Fibroblast of skin of abdomen (primary cell): ENCODE measurements at places on chromosomes 11 and 22.

- no peak for DNase-seq
Measured at GRCh38 chr11:42085736-42086135, 626.3 kb upstream of the LRRC4C start.

DNA sequence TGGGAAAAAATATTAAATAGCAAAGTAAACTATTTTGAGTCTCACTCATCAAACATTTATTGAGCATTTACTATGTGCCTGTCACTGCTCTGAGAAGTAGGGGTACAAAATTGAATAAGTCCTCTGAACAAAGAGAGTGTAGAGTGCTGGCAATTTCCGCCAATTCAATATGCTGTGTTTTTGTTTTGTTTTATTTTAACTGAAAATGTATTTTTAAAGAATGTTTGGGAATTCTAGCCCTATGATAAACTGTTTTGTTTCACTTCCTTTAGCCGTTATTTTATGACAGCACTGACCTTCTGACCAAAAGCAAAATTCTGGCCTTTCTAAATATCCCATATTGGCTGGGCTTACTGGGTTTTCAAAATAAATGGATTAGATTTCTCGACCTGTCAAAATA is 64.7 kb upstream of the LMO2 start:
- no peak for DNase-seq

- no peak for DNase-seq
Measured at GRCh38 chr11:74437441-74438042, 29.8 kb downstream of the KCNE3 start.

DNA sequence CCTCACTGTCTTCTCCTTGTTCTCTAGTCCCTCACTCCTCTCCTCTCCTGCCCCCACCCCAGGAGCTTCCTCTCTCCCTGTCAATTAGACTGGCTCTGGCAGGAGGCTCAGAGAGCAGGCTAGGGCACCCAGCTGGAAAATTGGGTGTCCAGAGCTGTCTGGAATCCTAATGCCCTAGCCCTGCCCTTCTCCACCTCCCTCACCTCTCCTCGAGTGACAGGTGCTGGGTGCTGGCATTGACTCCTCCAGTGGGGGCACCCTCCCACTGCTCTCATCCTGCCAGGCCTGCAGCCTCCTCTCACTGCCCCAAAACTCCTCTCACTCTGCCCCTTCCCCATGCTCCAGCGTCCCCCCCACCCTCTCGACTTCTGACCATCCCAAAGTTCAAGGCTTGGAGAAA is 68.9 kb downstream of the CYTH4 start:
- no peak for DNase-seq

DNA sequence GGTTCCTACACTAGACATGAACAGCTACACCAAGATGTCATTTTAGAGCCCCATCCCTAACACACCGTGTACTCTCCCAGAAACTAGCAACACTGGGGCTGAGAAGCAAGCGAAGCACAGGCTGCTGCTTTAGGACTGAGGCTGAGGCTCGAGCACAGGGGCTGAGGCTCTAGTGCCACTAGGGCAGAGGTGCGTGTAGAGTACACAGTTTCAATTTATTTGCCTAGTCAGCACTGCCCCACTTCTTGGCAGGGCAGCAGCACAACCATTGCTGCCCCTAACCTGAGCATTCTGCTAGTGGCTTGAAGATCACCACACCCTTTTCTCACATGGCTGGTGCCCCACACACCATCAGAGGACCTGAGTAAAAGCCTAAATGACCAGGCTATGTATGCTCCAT is 713.2 kb downstream of the LRRC4C start:
- DNase-seq, result no peak

- DNase-seq, result peak; percentile 27
Measured at GRCh38 chr11:11583801-11584529, 37.8 kb downstream of the GALNT18 start.

GRCh38 chr11:122981388-122982264 is at the start of gene BSX:
TSS of gene BSX (minus strand) at chr11:122981834. CDS start at chr11:122981671, 163 bp downstream.
- DNase-seq, result peak; percentile 45

DNA sequence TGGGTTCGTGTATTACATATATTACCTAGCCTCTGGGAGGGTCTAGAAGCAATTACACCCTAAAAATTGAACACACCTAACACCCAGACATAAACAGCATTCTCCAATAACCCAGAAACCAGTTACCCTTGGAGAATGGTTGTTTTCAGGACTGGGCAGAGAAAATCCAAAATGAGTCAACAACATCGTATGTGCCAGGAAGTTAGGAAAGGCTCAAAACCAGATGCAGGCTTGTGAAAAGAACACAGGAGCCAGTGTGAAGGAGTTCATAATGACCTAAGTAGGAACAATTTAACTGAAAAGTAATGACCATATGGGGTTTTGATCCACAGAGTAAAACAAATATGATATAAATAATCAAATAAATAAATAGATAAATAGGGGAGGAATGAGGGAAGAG is 5.1 kb upstream of the CLPB start:
- DNase-seq, result peak; percentile 53

GRCh38 chr11:3030289-3031070 is 26.7 kb downstream of the CARS1 start:
- no peak for DNase-seq

GRCh38 chr11:8167796-8168195 is 1.0 kb downstream of the RIC3 start:
- peak; percentile 1 for DNase-seq

DNA sequence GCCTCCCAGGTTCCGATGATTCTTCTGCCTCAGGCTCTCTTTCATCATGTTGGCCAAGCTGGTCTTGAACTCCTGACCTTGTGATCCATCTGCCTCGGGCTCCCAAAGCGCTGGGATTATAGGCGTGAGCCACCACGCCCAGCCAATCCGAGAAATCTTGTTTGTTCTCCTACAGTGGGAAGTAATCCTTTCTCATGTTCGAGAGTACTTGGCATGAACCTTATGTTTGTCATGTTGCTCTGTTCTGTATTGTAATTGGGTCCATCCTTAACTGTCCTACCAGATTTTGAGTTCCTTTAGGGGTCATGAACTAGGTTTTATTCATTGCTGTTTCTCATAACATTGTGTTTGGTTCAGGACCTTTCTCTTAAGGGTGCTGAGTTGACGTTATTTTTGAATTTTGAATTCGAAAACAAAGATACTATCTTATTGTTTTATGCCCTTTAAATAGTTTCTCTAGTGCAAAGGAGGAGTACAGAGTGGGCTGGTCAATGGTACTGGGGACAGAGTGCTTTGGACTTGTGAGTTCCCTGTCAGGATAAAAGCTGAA is 113.4 kb upstream of the RRM1 start:
- no peak for DNase-seq

GRCh38 chr11:8932564-8933180 is at the start of gene C11orf16:
TSS of gene C11orf16 (minus strand) at chr11:8932947. CDS start at chr11:8932308, 639 bp downstream.
- no peak for DNase-seq

- no peak for DNase-seq
Measured at GRCh38 chr11:73147771-73148681, 5.9 kb upstream of the FCHSD2 start.

- DNase-seq, result no peak
Measured at GRCh38 chr11:116778556-116778955, 5.8 kb upstream of the BUD13 start.

DNA sequence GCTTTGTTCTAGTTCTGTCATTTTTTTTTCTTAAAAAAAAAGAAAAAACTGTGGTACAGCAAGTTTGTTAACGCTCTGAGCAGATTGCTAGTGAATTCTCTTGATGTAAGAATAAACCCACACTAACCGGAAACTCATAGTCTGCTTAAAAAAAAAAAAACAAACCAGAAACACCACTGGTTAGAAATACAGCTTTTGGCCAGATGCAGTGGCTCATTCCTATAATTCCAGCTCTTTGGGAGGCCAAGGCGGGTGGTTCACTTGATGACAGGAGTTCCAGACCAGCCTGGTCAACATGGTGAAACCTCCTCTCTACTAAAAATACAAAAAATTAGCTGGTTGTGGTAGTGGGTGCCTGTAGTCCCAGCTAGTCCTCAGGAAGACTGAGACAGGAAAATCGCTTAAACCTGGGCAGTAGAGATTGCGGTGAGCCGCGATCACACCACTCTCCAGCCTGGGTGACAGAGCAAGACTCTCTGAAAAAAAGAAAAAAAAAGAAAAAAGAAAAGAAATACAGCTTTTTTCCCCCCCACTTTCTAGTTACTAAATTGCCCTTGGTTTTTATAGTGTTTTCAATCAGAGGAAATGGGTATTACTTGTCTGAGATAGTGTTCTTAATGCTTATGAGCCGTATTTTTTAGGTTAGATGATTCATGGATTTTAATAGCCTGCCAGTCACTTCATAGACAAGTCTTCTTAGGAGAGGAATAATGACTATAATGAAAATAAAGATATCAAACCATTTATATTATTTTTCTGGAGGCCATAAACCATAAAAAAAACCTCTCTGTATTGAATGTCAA is 222.8 kb downstream of the DDX10 start:
- peak; percentile 96 for DNase-seq

GRCh38 chr11:59271247-59271755 is 58.6 kb upstream of the MPEG1 start:
- DNase-seq, result no peak

DNA sequence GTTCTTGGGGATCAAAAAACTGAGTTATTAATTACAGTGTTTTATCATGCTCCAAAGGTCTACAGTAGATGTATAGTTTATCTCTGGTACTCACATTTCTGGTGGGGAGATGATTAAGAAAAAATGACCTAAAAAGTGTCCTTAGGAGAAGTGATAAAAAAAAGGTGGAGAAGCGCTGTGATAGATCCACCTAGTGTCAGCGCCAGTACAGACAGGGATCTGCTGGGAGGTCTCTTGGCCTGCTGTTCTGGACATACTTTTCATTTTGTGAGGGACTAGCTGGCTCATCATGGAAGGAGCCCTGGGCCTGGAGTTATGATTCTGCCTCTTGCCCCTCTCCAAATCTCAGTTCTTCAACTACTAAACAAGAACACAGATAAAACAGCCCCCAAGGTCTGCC is 2.9 kb downstream of the ELF5 start:
- no peak for DNase-seq

- no peak for DNase-seq
Measured at GRCh38 chr11:69938206-69938605, 119.0 kb upstream of the FGF3 start.

GRCh38 chr11:104122836-104123235 is 41.1 kb downstream of the PDGFD start:
- DNase-seq, result no peak

DNA sequence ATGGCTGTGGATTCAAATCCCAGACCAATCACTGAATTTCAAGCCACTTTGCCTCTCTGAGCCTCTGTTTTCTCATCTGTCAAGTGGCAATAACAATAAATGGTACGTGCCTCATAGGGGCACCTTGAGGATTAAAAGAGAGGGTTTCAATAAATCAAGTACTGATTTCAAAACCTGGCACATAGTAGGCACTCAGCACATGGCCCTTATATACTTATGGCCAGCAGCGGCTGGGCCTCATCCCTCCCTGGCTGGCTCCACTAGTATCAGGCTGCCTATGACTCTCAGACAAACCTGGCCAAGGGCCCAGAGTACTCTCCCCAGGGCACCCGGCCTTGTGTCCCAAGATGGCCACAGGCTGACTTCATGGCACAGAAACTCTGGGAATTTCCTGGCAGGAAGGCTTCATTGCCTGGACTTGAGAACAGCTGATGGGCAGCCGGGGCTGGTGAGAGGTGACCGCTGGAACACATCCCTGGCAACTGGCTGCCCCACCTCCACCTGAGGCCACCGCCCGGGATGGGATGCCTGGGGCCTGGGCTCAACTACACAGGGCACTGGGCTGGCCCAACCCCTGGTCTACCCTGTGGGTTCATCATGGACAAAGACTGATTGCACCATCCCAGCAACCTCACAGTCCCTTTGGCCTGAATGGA is 3.4 kb downstream of the FADS3 start:
- DNase-seq, result peak; percentile 66

GRCh38 chr11:61954106-61954850 is 4.1 kb downstream of the BEST1 start:
- peak; percentile 78 for DNase-seq

DNA sequence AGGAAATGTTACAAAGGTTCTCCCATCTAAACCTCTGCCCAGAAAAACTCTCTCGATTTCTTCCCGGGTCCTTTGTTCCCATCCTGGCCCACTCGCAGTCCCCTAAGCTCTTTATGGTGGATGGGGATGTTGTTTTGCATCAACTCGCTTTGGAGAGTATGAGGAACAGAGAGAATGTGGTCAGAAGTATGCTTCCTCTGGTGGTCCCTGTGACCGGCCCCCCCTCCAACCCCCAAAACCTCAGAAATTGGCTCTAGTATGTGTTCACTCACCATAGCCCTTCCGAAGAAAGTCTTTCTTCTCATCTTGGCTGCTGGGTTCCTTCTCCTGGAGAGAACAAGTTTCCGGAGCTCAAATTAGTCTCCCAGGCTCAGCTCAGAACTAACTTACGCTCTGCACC is 54.4 kb downstream of the GRAMD1B start:
- DNase-seq, result no peak

GRCh38 chr11:122979815-122980595 is 1.6 kb downstream of the BSX start:
- no peak for DNase-seq

DNA sequence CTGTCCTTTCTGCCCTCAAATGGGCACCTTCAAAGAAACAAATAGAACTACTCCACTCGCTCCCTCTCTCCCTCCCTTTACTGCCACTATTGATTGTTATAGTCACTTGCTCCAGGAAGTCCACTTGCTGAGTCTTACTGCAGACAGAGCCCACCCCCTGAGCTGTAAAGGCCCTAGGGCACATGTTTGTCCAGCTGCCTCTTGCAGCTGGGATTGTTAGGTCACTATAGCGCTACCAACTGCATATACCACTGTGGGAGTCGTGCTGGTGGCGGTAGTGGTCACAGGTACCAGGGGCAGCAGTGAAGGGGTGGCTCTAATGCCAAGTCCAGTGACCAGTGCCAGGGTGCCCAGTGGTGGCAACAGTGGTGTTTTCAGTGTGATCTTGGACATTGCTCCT is 4.4 kb upstream of the SREBF2 start:
- no peak for DNase-seq

GRCh38 chr22:28043266-28043665 is 124.2 kb upstream of the PITPNB start:
- peak; percentile 35 for DNase-seq

GRCh38 chr22:43387815-43388214 is 24.0 kb upstream of the MPPED1 start:
- DNase-seq, result no peak

DNA sequence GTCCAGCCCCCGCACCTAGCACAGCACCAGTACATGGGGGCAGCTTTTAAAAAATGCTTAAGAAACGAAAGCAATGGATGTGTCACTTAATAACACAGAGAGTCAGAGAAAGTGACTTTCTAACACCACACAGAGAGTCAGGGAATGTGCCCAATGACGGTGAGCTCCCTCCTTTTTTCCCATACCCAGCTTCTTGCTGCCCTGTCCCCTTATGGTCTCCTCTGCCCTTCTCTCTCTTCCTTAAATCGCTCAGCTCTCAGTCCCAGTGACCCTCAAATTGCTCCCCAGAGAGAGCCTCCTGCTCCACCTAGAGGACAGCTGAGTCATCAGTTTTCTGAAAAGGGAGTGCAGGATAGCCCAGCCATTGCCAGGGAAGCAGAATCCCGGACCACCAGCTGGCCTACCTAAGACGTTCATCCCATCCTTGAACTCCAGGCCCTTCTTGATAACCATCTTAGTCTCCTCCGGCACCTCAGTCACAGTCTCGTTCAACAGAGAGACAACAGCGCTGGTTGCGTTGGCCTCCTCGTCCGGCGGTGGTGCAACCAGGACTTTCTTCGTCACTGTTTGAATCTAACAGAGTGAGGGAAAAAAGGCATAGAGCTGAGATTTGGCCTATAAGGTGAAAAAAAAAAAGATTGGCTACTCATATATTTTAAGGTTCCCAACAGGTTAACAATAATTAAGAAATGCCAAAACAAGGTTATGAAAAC is 113.5 kb downstream of the SLC1A2 start:
- peak; percentile 63 for DNase-seq

- DNase-seq, result peak; percentile 72
Measured at GRCh38 chr22:32660292-32660691, 141.2 kb upstream of the TIMP3 start.
